ENCODE measurements at places on chromosomes 7 and 10.

DNA sequence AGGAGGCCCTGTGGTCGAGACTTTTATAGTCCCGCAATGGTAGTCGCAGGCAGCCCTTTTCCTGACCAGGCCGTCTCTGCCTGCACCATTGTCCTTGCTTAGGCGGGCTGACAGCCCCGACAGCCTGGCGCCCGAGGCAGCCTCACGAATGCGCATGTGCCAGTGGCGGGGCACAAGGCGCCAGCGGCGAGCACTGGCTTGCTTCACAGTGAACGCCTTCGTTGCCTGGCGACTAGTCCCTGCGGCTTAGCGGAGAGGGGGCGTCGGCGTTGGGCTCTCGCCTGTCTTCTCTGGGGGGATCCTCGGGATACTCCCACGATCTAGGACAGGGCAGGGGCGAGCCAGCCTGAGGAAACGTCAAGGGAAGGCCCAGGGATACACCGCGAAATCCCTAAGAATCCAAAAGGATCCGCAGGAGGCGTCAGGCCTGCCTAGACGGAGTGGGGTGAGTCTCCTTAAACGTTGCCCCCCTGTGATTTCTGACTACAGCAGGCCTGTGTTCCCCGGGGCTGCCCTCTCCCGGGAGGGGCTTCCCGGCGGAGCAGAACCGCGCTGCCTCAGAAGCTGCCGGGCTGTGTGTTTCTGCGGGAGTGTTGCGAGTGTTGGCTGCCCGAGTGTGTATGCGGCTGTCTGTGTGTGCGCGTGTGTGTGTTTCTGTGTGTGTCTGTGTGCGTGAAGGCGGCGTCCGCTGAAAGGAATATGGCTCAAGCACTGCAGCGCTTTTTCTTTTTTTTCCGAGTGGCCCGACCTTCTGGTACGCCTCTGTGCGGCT is 20.5 kb upstream of the ZNF273 start:
- no peak for DNase-seq

DNA sequence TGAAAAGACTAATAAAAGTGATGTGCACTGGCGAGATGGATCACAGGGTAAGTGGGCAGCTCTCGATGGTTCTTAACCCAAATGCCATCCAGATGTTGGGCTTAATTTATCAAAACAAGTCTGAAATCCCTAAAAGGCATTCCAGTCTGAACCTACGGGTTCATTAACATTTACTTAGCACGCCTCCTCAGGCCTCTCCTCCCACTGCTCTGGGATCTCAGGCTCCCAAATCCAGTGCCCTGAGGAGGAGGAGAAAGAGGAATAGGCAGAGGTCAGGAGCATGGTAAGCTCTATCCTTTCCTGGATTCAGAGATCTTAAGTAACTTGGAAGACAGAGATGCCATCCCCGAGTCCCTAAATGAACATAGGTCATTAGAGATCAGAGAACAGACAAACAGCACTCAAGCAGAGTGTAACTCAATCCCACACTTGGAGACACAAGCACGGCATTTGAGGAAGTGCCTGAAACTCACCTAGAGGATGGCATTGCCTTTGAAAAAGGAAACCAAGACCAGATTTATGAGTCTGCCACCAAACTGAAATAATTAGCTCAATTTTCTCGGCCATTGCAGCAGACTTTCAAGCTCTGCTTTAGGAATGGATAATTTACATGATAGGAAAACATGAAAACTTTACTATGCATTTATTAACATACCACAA is 140.9 kb downstream of the CXCL12 start:
- no peak for DNase-seq

DNA sequence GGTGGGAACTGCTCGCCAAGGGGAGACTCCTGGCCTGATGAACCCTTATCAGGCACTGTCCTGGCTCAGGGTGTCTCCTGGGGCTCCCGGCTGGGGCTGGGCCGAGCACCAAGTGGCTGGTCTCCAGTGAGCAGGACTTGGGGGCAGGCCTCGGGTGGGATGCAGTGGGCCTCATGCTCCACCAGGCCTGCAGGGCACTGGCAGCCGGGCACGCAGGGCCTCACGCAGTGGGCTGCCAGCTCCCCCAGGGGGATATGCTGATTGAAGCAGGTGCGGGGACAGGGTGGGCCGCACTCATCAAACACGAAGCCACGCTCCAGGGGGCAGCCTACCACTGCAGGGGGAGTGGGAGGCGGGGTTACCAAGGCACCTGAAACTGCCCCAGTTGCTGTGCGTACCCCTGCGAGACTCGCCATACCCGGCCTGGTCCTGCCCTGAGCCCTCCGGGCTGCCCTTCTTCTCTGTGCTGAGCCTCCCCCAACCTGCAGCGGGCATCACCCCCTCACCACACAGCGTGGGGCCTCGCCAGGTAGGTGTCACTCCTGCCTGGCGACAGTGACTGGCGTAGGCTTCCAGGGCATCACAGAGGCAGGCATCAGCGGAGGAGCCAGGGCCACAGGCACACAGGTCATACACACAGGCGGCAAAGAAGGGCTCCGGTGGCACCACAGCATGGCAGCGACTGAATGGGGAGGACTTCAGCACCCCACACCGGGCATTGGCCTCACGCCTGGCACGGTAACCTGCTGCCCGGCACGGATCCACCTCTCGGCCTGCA is 14.5 kb downstream of the ATP6V1F start:
- DNase-seq, result no peak

DNA sequence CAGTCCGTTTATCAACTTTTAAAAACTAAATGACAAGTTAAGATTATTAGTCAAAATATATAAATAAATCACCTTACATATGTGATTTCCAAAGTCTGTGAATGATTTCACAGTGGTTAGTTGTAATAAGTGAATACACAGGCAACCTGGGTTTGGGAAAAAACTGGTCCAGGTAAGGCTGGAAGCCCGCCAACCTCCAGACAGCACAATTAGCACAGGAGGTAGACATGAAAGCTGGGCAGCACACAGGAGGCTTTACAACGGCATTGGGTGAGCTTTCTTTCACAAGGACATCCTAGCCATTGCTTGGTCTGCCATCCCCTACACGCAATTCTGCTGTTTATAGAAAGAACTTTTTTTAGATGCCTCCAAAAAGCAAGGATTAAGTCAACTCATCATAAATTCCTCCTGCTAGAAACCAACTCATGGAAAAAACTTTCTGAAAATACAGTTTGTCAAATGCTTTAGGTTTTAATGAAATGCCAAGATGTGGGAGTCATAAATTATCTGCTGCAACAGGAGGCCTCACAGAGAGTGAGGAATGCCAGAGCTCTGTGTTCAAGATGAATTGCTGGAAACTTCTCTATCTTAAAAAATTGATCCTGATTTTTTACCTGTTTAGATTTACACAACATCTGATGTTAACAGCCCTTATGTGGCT is 346.8 kb upstream of the NFE2L3 start:
- DNase-seq, result no peak

- no peak for DNase-seq
Measured at GRCh38 chr7:40643664-40644063, 508.9 kb downstream of the SUGCT start.

DNA sequence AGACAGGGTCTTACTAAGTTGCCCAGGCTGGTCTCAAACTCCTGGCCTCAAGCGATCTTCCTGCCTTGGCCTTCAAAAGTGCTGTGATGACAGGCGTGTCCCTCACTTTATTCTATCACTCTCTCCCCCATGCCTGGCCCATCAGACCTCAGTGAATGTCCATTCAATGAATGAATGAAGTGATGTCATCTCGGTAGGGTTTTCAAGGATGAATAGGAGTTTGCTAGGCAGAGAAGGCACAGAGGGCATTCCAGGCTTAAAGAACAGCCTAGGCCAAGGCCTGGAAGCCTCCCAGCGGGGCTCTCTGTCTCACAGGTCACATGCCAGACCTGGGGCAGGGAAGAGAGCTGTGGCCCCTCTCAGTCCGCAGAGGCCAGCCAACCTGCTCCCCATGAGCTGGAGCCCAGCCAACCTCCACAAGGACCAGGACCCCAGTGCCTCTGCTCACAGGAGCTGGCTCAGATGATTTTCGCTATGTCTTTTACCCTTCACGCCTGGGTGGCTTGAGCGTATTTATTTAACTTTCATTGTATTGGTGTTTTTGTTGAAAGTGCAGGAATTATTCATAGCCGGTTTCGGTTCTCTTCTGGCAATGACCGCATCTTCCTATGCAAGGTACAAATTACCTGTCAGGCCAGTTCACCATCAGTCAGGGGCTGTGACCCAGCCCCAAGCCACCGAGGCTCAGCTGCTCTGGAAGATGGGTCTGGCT is 11.8 kb upstream of the TNRC18 start:
- DNase-seq, result no peak
